SW480 (cell line): ENCODE measurements at places on chromosomes 2 and 18.

- no peak for DNase-seq
Observed at GRCh38 chr2:237874585-237875161, 15.2 kb downstream of the RAMP1 start.

DNA sequence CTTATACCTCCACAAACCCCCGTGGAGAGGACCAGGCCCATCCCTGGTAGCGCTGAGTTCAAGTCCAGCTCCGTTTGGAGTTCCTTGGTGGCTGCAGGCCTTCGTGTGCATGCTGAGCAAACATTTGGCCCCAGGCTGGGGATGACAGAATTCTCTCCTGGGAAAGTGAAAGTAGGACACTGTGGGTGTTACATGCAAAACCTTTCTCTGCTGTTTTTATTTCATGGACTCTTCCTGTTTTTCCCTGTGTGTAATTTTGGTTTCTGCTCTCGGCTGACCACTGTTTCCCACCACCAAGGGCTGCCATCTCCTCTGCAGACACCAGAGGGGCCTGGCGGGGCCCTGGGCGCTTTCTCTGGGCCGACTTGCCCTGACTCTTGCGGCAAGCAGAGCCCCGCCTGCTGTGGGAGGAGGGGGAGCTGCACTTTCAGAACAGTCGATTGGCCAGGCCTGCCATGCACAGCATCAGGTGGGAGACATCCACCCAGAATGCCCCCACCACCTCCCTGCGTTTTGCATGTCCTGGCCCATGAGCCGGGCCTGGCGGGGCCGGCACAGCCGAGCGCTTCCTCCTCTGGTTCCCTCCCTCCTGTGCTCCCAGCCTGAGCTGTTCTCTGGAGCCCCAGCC lies 102.4 kb downstream of the CABLES1 start:
- DNase-seq = no peak

- DNase-seq = no peak
Observed at GRCh38 chr2:242051463-242051862, 181.9 kb downstream of the RTP5 start.

DNA sequence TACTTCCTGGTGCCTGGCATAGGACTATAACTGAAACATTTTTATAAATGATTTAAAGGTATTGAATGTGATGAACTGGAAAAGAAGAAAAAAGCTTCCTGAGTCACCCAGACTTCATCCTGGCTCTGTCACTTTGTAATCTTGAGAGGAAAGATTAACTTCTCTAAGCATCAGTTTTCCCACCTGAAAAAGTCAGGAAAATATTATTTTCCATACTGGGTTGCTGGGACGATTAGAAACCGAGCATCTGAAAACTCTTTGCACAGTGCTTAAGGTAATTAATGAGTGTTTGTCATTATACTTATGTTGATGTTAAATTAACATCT lies 71.8 kb downstream of the FMNL2 start:
- DNase-seq = no peak

GRCh38 chr18:52408800-52409302 lies 68.9 kb downstream of the DCC start:
- DNase-seq = no peak

GRCh38 chr18:57916684-57917083 lies 113.6 kb upstream of the ATP8B1 start:
- DNase-seq = no peak

GRCh38 chr2:64250063-64250462 lies 105.8 kb upstream of the PELI1 start:
- DNase-seq = no peak

GRCh38 chr2:21891191-21891590 lies 767.4 kb downstream of the TDRD15 start:
- no peak for DNase-seq

DNA sequence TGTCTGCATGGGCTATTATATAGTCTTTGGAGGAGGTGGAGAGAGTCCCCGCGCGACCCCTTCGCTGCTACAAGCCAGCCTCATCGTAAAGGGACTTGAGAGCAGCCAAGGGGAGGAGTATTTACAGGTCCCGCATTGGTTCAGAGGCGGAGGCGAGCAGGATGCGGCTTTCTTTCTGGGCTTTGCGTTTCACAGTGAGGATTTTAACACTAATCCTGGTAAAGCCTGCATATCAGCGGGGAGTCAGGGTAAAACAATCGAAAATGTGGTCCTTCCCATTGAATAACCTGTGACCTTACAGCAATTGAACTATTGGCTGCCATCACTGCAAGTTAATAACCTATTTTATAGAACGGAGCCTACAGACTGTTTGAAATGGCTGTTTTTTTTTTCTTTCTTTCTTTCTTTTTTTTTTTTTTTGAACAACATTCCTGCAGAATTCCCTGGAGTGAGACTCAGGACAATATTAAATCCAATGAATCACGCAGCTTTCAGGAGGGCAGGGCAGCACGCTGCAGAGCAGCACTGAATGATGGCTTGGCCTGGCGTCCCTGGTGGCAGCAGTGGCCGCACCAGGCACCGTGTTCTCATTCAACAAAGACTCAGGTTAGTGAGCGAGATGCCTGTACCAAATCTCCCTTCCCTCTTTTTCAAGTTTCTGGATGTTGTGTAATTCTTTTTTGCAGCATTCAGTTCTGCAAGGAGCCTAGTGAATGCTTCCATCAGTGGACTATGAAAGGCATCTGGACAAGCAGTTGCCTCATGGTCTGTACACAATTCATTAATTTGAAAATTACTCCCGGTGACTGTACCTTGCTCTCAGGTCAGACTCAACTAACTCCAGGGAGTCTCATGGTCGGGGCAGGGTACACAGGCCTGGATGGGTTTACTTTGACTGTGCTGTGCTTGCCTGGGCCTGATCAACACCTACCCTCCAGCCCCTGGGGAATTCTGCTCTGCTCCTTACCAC lies 19.8 kb downstream of the SMIM21 start:
- DNase-seq = no peak

DNA sequence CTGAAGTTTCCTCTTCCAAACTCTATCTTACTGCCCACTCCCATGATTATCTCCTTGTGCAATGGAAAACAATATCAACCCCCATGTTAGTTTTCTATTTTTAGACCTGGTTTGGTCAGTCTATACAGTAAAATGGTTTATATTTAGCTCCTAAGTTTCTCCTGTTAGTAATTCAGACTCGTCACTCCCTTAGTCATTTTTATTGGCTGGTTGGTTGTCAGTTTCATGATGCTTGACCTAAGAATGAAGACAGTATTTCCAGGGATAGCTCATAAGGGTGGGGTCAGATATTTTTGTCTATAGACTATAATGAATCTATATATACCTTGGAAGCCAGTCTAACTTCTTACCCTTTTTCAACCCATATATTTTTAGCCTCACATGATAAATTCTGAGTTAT lies 61.4 kb upstream of the NEUROD1 start:
- DNase-seq = no peak

DNA sequence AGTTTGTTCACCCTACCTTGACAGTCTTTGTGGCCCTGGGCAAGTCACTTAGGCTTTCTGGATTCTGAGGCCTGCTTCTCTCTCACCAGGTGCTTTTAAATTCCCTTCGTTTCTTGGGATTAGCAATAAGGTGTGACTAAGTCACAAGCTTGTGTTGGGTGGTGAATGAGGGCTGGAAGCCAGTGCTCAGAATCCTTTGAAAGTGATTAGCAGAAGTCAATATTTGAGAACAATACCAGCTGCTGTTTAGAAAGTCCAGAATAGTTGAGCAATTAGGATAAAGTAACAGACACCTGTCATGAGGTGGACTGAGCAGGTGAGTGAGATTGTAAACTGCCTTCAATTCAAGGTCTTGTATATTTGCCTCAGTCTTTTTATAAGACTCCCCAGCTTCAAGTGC lies 19.3 kb upstream of the MGAT5 start:
- no peak for DNase-seq

- no peak for DNase-seq
Observed at GRCh38 chr2:65708086-65708485, 275.7 kb upstream of the SPRED2 start.

DNA sequence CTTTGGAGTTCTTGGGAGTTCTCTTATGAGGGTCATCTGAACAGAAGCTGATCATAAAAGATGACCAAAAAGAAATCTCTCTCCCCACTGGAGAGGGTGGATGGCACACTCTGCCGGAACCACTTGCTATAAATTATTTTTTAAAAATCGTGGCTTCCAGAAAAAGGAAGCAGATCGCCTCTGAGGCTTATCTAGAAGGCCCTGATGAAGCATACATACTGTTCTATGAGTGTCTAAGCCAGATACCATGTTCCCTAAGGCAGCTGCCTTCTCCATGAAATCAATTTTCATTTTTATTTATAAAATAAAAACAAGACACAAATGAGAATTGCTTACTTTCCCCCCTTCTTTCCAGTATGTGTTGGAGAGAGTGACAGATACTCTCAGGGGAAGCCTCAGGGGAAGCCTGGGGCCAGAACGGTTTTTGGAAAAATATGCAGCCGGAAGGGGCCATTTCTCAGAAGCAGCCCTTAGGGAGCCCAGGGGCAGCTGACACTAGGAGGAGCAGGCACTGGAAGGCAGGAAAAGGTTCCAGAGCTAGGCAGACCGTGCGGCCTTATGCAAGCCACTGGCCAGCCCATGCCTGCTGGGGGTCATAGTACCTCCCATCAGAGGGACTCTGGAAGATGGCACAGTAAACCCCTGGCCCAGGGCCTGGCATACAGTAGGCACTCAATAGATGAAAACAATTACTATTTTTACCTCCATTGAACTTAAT lies 130.6 kb downstream of the CABLES1 start:
- no peak for DNase-seq

DNA sequence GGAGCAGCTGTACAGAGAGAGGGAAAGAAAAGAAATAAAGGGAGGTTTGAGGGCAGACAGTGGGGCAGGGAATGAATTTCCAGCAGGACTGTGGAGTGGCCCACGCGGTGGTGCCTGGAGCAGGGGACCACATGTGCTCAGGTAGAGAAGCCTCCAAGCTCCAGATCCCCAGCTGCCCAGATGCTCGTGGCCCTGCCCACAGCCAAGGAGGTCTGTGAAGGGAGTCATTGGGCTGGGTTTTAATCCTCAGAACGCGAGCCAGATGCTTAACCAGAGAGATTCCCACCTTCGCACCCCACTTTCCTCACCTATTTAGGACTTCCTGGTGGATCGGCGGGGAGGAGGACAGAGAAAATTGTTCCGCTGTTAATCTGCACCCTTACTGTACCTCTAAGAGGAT lies 369.4 kb downstream of the PARD3B start:
- DNase-seq = no peak

- DNase-seq = no peak
Observed at GRCh38 chr2:150853263-150853662, 365.8 kb upstream of the RND3 start.

DNA sequence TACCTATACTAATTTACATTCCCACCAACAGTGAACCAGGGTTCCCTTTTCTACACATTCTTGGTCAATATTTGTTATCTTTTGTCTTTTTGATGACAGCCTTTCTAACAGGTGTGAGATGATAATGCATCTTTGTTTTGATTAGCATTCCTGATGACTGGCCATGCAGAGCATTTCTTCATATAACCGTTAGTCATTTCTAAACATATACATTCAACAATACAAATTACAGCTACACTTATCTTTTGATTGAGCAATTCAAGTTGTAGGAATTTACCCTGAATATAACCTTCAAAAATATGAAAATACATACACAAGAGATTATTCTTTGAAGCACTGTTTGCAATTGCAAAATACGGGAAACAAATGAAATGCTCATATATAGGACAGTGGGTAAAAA lies 94.9 kb downstream of the TMEM131 start:
- DNase-seq = no peak

- peak; percentile 76 for DNase-seq
Observed at GRCh38 chr2:158953926-158954763, 14.3 kb upstream of the TANC1 start.

GRCh38 chr18:21525916-21526315 lies 74.6 kb downstream of the ESCO1 start:
- DNase-seq = no peak

DNA sequence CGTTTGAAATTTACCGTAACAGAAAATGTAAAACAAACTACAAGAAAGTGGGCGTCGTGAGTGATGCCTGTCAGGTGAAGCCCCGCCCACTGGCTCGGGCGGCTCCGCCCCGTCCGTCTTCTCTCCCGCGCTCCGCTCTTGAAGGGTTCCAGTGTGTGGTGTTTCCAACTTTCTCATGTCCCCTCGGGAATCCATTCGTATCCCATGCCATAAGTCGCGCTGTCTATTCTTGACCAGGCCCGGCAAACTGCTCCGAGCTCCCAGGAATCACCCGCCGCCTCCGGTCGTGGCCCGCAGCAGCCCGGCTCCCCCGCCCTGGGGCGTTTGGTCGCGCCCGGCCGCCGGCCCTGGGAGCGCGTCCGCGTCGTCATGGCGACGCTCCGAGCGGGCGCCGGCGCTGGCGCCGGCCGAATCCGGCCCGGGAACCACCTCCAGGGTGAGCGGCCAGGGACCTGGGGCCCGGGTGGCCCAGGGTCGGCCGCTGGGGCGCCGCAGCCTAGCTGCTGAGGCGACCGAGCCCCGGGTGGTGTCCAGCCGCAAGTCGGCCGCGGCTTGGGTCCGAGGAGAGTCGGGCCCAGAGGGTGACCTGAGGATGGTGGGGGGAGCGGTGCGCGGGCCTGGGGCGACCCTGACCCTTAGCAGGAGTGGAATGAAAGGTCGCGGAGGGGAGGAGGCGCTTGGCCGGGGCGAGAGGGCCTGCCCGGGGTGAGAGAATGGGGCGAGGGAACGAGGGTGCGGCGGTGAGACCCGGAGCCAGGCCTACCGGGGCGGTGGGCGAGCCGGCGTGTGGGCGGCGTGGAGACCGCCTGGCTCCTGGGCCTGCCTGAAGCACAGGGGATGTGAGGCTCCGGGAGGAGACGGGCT lies at the start of gene CFAP221:
TSS of gene CFAP221 (plus strand) at position 375 of the 864 bp plus-strand sequence. CDS start 1,683 bp downstream, outside the sequence.
- peak; percentile 85 for DNase-seq

DNA sequence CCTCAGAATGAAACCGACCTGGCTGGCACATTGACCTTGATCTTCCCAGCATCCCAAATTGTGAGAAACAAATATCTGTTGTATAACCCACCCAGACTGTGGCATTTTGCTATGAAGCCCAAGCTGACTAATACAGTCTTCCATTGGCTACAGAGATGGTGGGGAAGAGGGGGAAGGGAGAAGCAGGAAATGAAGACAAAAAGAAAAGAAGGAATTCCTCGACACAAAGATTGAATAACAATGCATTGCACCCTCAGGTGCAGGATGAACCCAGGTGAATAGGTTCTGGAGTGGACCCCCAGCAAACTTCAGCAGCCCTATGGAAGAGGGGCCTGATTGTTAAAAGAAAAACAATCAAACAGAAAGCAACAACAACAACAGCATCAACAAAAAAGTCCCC lies 270.7 kb downstream of the FSIP2 start:
- DNase-seq = no peak

- DNase-seq = no peak
Observed at GRCh38 chr18:28916456-28916855, 739.5 kb upstream of the CDH2 start.
